ENCODE measurements at places on chromosomes 16 and 17.

DNA sequence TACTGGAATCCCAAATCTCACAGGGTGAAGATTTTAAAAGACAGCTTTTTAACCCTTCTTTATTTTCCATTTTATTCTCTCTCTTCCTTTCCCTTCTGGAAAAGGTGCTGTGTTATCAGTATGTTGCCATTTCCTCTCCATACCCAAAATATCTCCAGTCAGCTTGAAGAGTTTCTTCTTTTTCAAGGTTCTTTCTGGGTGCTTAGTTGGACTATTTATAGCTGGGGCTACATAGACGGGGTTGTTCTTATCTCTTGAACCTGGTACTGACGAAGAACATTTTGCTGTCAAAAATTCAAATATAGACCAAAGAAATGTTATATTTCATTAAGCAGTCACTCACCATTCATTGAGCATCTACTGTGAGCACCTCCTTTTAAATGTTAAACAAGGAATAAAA is 48.6 kb downstream of the IST1 start:
- no peak for DNase-seq

- DNase-seq, result no peak
Measured at GRCh38 chr17:17902376-17902775, 65.6 kb upstream of the SREBF1 start.

DNA sequence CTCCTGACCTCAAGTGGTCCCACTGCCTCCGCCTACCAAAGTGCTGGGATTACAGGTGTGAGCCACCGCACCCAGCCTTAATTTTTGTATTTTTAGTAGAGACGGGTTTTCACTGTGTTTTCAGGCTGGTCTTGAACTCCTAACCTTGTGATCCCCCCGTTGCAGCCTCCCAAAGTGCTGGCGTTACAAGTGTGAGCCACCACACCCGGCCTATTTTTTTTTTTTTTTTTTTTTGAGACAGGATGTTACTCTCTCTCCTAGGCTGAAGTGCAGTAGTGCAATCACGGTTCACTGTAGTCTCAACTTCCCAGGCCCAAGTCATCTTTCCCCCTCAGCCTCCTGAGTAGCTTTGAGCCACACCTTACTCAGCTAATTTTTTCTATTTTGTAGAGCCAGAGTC is 3.1 kb upstream of the SNX11 start:
- DNase-seq, result no peak

GRCh38 chr17:39629494-39629880 is 2.7 kb downstream of the PPP1R1B start:
- no peak for DNase-seq

GRCh38 chr16:50298075-50298460 is 31.7 kb downstream of the ADCY7 start:
- no peak for DNase-seq

- no peak for DNase-seq
Measured at GRCh38 chr17:57357392-57357784, 101.1 kb downstream of the MSI2 start.

GRCh38 chr17:2214929-2215615 is 88.5 kb downstream of the SMG6 start:
- DNase-seq, result no peak

Data from CD4-positive, alpha-beta T cell treated with Interleukin-6 at 100 ng/mL for 8 hours (primary cell).